NCI-H2029 treated with DMSO at 0.1 percent for 48 hours (cell line): ENCODE measurements at places on chromosomes 5 and 9.

DNA sequence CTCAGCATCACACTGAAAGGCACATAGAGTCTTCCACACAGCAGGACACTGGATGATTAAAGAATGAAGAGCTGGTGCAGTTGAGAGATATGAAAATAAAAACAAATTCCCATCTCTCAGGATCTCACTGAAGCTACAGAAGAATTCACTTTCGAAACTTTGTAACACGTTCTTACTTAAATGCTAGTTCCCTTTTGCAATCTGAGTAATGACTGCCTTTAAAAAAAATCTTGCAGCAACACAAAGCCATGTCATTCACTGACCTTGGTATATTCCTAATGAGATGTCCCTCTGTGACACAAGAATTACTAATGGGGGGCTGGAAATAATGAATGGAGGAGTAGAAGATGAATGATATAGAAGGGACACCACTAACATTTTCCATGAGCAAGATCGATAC is 201.8 kb downstream of the GLIS3 start:
- DNase-seq: no peak

DNA sequence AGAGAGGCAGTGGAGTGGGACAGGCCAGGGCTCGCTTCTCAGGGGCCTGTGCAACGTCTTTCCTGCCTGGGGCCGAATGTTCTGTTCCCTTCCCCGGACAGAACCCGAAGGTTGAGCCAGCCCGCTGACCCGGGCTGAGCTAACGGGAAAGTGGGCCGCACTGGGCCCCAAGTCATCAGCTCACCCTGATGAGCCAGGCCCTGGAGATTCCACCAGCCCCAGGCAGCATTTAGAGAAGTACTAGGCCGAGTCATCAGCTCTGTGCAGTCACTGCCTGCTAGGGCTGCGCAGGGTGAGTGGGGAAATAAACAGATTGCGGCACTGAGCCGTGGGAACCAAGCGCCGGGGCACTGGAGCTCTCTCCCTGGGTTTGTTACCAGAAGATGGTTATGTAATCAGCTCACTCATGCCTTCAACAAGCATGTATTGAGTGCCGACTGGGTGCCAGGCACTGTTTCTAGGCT is 29.1 kb upstream of the DUSP1 start:
- no peak for DNase-seq

DNA sequence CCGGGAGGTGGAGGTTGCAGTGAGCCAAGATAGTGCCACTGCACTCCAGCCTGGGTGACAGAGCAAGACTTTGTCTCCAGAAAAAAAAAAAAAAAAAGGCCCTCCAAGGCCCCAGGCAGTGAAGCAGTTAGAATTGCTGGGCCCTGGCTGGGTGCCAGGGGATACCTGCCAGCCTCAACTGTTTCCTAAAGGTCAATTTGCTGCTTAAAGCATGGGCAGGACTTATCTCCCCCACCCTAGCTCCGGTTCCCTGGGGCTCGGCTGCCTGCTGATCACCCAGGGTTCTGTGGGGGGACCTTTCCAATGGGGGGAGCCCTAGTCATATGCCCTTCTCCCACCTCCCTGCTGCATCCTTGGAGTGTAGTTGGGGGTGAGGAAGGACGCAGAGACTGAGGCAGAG is 25.7 kb downstream of the NCS1 start:
- DNase-seq: peak; percentile 43

DNA sequence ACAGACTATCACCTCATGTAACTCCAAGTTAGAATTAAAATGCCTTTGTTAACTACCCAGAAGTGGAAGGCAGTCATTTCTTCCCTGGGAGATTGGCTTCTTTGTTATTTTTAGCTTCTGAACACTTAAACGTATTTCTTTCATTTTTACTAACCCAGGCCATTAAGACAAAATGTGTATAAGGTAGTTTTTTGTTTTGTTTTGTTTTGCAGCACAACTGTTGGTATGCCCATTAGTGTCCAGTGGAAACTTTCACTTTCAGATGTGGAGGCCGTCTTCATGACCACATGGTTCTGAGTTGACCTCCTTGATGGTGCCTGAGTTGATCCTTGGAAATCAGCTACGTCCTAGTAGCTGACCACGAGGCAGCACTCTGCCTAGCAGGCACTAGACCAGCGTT is 264.6 kb upstream of the ZNF608 start:
- DNase-seq: no peak

GRCh38 chr5:137206030-137206715 is 293.0 kb downstream of the SPOCK1 start:
- DNase-seq: peak; percentile 85

- no peak for DNase-seq
Observed at GRCh38 chr9:113914517-113914916, 38.4 kb downstream of the ZNF618 start.

DNA sequence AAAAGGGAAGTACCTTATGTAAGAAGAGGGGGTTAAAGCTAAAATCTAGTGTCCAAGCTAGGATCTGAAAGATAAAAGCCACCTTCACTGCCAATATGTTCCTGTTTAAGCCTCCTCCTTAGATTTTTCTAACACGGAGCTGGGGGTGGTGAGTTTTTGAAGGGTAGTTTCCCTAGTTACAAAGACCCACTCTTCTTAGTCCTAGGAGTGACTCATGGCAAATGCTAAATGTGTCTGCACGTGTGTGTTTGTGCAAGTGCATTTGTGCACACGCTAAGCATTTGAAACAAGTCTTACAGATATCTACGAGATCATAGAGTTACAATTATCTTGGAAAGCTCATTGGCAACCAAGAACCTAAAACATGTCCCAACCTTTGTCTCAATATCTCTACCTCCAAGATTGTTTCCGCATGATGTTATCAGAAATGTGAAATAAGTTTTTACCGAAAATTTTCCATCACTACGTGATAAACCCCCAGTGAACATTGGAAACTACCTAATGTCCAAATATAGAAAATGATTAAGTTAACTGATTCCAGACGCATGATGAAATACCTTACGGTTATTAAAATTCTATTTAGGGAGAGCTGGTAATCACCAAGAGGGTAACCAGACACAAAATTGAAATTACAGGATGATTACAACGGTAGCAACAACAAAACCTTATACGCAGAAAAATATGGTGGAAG is 78.0 kb upstream of the HRH2 start:
- DNase-seq: no peak

GRCh38 chr5:123448743-123449142 is 25.5 kb upstream of the CEP120 start:
- no peak for DNase-seq

DNA sequence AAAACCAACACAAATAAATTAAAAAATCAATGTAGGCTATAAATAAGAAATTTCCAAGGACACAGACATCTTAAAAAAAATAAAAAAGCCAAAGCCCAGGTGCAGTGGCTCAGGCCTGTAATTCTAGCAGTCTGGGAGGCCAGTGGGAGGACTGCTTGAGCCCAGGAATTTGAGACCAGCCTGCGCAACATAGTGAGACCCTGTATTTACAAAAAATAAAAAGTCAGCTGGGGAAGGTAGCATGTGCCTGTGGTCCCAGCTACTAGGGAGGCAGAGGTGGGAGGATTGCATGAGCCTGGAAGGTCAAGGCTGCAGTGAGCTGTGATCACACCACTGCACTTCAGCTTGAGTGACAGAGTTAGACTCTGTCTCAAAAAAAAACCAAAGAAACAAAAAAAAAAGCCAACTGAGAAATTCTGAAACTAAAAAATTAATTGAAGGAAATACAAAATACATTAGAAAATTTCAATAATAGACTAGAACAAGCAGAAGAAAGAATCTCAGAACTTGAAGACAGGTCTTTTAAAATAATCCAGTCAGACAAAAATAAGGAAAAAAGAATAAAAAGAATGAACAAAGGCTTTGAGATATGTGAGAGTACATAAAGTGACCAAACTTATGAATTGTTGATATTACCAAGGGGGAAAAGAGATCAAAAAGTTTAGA is 149.5 kb upstream of the PANK3 start:
- no peak for DNase-seq

DNA sequence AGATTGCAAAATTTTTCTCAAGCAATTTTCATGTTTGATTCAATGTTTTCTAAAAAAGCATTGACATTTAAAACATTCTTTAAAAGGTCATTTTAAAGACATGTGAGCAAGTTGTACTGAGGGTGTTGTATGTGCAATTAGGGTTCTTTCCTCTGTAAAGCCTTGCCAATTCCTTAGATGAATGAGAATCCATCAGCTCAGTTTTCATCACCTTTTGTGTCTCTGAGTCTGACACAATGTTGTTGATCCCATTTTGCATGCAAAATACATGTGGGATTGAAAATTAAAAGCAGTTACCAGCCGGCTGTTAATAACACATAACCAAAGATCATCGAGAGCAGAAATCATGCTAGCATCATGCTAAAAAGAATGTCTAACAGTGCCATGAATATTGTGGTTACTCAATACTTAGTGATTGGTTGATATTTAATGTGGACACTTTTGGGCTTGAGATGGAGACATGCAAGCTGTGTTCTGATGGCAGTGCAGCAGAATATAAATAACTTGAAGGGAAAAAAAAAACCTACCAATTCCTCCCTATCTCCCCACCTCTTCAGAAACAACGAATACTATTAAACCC is 57.7 kb downstream of the FGF10 start:
- DNase-seq: no peak

DNA sequence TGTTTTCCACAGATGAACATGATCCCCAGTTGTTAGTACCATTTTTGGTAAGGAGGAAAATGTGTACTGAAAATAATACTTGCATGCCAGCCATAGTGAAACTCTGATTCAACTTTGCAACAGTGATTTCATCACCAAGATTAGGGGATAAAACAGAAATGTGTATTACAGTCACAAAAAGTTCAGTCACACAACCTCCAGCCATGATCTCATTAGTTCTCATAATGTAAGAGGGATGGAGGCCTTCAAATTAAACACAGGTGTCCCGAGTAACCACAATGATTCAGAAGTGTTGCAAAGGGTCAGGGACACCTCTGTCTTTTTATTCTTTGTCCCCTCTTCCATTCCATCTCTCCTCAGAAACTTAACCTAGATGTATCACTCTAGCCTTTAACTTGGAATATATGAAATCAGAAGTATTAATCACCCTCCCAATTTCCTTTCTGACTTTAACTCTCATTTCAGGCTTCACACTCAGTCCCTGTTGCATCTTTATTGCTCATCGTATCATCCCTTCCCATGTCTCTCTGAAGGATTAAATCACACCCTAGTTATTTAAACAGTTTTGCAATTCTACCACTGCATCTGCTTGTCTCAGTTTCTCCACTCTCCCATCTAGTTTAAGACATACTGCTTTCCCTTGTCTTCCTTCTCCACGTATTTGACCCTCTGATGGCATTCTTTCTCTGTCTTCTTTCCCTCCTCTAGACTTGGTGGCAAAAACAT is 291.2 kb downstream of the ADAMTS6 start:
- no peak for DNase-seq

GRCh38 chr5:59584858-59585846 is 308.4 kb downstream of the PDE4D start:
- DNase-seq: no peak
